ENCODE measurements at places on chromosomes 2 and 18.

DNA sequence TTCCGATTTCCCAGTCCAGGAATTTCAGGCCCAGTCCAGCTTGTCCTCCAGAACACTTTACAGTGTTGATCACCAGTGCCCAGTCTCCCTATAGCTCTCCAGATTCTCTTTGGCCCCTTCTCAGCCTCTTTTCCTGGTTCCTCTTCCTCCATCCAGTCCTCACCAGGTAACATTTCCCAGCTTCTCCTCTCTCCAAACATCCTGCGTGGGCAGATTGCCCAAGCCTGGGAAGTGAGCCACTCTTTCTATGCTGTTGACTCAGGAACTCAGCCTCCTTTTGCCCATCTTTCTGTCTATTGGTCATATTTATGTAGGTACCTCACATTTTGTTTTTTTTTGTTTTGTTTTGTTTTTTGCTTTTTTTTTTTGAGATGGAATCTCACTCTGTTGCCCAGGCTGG lies 109.4 kb downstream of the LYPD1 start:
- no peak overlapping the region for H3K27ac ChIP-seq
- H3K36me3 ChIP-seq, result no peaks in the 10 kb centered on the region
- no peaks in the 10 kb centered on the region for H3K27me3 ChIP-seq
- H3K4me3 ChIP-seq, result no peak overlapping the region
- no peaks in the 10 kb centered on the region for H3K4me1 ChIP-seq

GRCh38 chr2:75033516-75033915 lies 75.1 kb downstream of the POLE4 start:
- DNase-seq, result no peak
- no peaks in the 10 kb centered on the region for H3K27me3 ChIP-seq
- H3K4me1 ChIP-seq, result peaks cover 6% of the 10 kb centered on the region
- H3K4me3 ChIP-seq, result no peak overlapping the region
- H3K36me3 ChIP-seq, result no peaks in the 10 kb centered on the region
- H3K27ac ChIP-seq, result no peak overlapping the region

GRCh38 chr2:109128616-109129355 lies at the start of gene SH3RF3:
TSS of gene SH3RF3 (plus strand) at chr2:109129205.
- H3K4me3 ChIP-seq, result peak within 1 kb of the TSS; percentile 67
- no peaks in the 10 kb centered on the region for H3K27me3 ChIP-seq
- H3K4me1 ChIP-seq, result no peaks in the 10 kb centered on the region
- H3K27ac ChIP-seq, result no peak within 1 kb of the TSS
- no peaks in the 10 kb centered on the region for H3K36me3 ChIP-seq

DNA sequence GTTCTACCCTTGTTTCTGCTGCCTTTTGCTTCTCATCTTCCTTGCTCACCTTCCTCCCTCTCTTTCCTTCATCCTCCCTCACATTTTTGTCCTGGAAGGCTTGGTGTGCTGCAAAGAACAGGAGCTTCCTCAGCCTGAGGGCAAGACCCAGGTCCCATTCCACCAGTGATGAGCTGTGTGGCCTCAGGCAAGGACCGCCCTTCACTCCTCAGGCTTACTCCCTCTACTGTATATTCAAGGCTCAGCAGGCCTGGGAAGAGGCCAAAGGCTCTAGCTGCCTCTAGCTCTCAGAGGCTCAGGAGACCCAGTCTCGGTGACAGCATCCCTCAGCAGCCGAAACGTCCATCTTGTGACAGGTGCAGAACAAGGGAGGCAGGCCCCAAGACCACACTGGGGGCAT lies 97.5 kb downstream of the MRO start:
- peaks cover 5% of the 10 kb centered on the region for H3K4me1 ChIP-seq
- no peaks in the 10 kb centered on the region for H3K27me3 ChIP-seq
- H3K4me3 ChIP-seq, result no peak overlapping the region
- H3K36me3 ChIP-seq, result no peaks in the 10 kb centered on the region
- no peak for DNase-seq
- no peak overlapping the region for H3K27ac ChIP-seq

DNA sequence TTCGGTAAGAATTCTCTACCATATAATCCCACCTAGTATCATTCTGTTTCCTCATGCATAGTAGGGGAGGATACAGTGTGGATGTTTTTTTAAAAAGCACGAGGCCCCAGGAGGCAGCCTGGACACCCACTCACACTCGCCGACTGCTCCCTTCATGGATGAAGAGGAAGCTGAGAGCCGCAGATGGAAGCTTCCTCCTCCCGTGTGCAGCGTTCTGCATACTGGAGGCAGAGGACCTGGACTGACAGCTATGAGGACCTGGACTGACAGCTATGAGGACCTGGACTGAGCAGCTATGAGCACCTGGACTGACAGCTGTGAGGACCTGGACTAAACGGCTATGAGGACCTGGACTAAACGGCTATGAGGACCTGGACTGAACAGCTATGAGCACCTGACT lies 234.4 kb downstream of the NDUFA10 start:
- no peaks in the 10 kb centered on the region for H3K4me1 ChIP-seq
- H3K27ac ChIP-seq, result no peak overlapping the region
- no peak for DNase-seq

- no peak overlapping the region for H3K27ac ChIP-seq
- H3K4me1 ChIP-seq, result no peaks in the 10 kb centered on the region
- no peaks in the 10 kb centered on the region for H3K27me3 ChIP-seq
- DNase-seq, result no peak
These were observed 291.2 kb downstream of the NEDD4L start for GRCh38 chr18:58335223-58335622.

DNA sequence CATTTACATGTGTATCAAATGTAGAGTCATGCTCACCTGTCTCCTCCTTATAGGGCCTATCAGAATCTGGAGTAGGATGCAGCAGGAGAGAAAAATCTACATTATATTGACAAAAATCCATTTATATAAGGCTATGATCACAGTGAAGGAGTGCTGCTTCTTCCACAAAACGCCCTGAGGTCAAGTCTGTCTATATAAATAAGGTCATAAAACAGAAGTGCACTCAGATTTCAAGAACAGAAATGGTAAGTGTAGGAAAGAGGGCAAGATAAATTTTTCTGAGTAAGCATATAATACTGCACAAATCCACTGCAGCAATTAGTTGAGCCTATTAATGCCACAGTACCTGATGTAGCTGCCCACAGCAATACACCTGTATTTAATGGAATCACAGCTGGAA lies 51.8 kb downstream of the COL5A2 start:
- DNase-seq, result no peak
- H3K36me3 ChIP-seq, result no peaks in the 10 kb centered on the region
- H3K27ac ChIP-seq, result no peak overlapping the region
- H3K4me3 ChIP-seq, result no peak overlapping the region
- H3K4me1 ChIP-seq, result no peaks in the 10 kb centered on the region
- no peaks in the 10 kb centered on the region for H3K27me3 ChIP-seq

GRCh38 chr18:5879479-5879882 lies 15.8 kb downstream of the TMEM200C start:
- no peak for DNase-seq
- no peak overlapping the region for H3K27ac ChIP-seq
- H3K4me3 ChIP-seq, result no peak overlapping the region
- H3K27me3 ChIP-seq, result no peaks in the 10 kb centered on the region
- no peaks in the 10 kb centered on the region for H3K36me3 ChIP-seq
- H3K4me1 ChIP-seq, result no peaks in the 10 kb centered on the region

DNA sequence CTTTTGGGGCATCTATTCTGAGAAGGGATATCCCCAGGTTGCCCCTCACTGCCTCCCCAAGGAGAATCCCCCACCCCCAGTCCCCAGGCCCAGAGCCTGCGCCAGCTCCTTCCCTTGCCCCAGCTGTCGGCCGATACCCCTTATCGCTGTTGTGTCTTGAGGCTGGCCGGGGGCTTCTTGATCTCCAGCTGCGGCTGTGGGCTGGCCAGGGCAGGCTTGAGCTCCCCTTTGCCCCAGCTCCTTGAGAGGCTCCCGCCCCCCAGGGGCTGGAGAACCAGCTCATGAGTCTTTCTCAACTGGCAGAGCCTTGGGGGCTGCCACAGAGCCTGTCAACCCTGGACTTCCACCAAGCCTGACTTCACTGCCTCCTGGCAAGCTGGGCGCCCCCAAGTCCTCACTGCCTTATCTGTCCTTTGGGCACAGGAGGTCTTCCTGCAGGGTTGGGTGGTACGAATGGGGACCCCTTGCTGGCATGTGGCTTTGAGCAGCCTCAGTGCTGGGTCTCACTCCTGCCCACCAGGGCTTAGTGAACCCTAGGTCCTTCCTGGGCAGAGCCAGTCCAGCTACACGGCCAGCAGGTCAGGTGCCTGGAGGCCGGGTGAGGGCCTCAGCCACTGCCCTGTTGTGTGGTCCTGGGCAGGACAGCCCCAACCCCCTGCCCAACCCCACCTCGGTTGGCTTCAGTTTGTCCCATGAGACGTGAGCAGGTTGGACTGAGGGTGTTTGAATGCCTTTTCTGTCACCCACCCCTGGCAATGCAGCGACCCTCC lies 29.5 kb downstream of the INHBB start:
- no peak for DNase-seq
- no peak overlapping the region for H3K4me3 ChIP-seq
- H3K4me1 ChIP-seq, result no peaks in the 10 kb centered on the region
- no peaks in the 10 kb centered on the region for H3K36me3 ChIP-seq
- peaks cover 1% of the 10 kb centered on the region for H3K27me3 ChIP-seq
- no peak overlapping the region for H3K27ac ChIP-seq

- H3K4me1 ChIP-seq, result no peaks in the 10 kb centered on the region
- no peaks in the 10 kb centered on the region for H3K27me3 ChIP-seq
- no peak overlapping the region for H3K4me3 ChIP-seq
- no peak overlapping the region for H3K27ac ChIP-seq
These were observed 1090.2 kb downstream of the SUCLG1 start for GRCh38 chr2:83368916-83369315.

DNA sequence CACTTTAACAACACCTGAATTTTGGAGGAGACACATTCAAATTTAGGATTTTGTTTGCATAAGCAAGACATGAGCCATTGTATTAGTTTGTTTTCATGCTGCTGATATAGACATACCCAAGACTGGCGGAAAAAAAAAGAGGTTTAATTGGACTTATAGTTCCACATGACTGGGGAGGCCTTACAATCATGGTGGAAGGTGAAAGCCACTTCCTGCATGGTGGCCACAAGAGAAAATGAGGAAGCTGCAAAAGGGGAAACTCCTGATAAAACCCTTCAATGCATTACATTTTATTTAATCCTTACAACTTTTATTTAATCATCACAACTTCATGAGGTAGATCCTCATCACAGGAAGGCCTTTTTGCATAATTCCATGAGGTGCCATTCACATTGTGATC lies 242.0 kb upstream of the STON1 start:
- no peaks in the 10 kb centered on the region for H3K36me3 ChIP-seq
- H3K27ac ChIP-seq, result no peak overlapping the region
- H3K27me3 ChIP-seq, result no peaks in the 10 kb centered on the region
- no peak for DNase-seq
- no peak overlapping the region for H3K4me3 ChIP-seq
- no peaks in the 10 kb centered on the region for H3K4me1 ChIP-seq

- H3K27ac ChIP-seq, result no peak overlapping the region
- DNase-seq, result no peak
- H3K4me1 ChIP-seq, result peaks cover 3% of the 10 kb centered on the region
- H3K36me3 ChIP-seq, result no peaks in the 10 kb centered on the region
- no peaks in the 10 kb centered on the region for H3K27me3 ChIP-seq
These were observed 121.5 kb upstream of the PDE1A start for GRCh38 chr2:182548031-182548950.

GRCh38 chr2:188091220-188091619 lies 200.5 kb upstream of the GULP1 start:
- no peak overlapping the region for H3K4me3 ChIP-seq
- H3K4me1 ChIP-seq, result no peaks in the 10 kb centered on the region
- no peak for DNase-seq
- no peak overlapping the region for H3K27ac ChIP-seq
- no peaks in the 10 kb centered on the region for H3K27me3 ChIP-seq
- H3K36me3 ChIP-seq, result no peaks in the 10 kb centered on the region

GRCh38 chr2:182553483-182553882 lies 126.6 kb upstream of the PDE1A start:
- peak; percentile 57 for DNase-seq
- H3K4me3 ChIP-seq, result no peak overlapping the region
- no peaks in the 10 kb centered on the region for H3K36me3 ChIP-seq
- peak overlapping the region; percentile 53 for H3K27ac ChIP-seq
- H3K4me1 ChIP-seq, result peaks cover 13% of the 10 kb centered on the region

GRCh38 chr2:196413821-196414274 lies 225.7 kb upstream of the CCDC150 start:
- peak; percentile 73 for DNase-seq
- H3K4me1 ChIP-seq, result peaks cover 51% of the 10 kb centered on the region
- H3K4me3 ChIP-seq, result no peak overlapping the region

- H3K4me3 ChIP-seq, result no peak overlapping the region
- no peak for DNase-seq
- H3K4me1 ChIP-seq, result no peaks in the 10 kb centered on the region
- no peak overlapping the region for H3K27ac ChIP-seq
- no peaks in the 10 kb centered on the region for H3K27me3 ChIP-seq
- no peaks in the 10 kb centered on the region for H3K36me3 ChIP-seq
These were observed 171.6 kb upstream of the TNP1 start for GRCh38 chr2:217031445-217031844.

DNA sequence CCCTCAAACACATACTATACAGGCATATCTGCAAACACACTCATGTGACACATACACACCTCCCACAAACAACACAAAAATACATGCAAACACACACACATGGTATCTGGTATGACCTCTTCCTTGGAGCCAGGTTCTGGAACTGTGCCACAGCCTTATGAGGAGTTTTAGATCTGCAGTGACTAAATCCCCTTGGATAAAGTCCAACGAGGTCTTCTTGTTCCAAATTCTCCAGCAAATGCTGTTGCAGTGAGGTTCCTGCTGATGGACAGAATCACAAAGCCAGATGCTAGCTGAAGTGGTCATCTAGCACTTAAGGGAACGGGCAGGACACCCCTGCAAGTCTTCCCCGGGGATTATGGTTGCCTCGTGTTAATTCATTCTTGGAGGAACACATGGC lies 54.5 kb upstream of the DAPL1 start:
- H3K4me1 ChIP-seq, result no peaks in the 10 kb centered on the region
- no peak for DNase-seq
- no peaks in the 10 kb centered on the region for H3K36me3 ChIP-seq
- no peak overlapping the region for H3K27ac ChIP-seq
- H3K4me3 ChIP-seq, result no peak overlapping the region

DNA sequence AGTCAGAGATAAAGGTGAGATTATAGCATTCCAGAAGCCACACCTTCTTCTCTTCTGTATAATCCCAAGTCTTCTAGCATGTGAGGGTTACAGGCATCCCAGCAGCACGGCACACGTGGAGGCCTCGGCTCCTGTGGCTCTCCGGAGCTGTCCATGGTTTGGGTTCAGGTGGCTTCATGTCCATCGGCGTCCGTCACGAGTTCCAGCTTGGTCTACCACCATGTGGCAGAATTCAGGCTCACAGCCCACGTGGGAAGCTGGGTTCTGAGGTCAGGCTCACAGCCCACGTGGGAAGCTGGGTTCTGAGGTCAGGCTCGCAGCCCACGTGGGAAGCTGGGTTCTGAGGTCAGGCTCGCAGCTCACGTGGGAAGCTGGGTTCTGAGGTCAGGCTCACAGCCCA lies 378.3 kb upstream of the SALL3 start:
- H3K36me3 ChIP-seq, result no peaks in the 10 kb centered on the region
- no peak overlapping the region for H3K27ac ChIP-seq
- no peak for DNase-seq

Data from GM12878 (cell line).